Activated naive CD4-positive, alpha-beta T cell (primary cell): ENCODE measurements at places on chromosomes 7 and 10.

DNA sequence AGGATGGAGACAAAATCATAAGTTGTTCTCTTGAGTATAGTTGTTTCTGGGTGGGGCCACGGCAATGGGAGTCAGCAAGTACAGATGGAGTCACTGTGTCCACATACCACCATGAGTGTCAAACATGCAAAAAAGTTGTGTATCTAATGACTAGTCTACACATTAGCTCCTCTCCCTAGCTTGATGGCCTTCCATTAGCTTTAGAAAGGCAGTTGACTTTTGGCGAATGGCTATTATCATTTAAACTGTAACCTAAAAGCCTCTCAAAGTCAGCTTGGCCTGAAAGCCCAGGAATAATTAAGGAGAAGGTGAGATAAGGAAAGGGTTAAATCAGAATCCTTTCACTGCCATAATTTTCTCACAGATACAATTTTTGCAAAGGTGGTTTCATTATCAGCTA is 95.5 kb upstream of the MEOX2 start:
- DNase-seq = no peak

- no peak for DNase-seq
Observed at GRCh38 chr7:41185851-41186250, 517.0 kb downstream of the INHBA start.

- DNase-seq = no peak
Observed at GRCh38 chr7:45221896-45222604, 64.5 kb downstream of the RAMP3 start.

DNA sequence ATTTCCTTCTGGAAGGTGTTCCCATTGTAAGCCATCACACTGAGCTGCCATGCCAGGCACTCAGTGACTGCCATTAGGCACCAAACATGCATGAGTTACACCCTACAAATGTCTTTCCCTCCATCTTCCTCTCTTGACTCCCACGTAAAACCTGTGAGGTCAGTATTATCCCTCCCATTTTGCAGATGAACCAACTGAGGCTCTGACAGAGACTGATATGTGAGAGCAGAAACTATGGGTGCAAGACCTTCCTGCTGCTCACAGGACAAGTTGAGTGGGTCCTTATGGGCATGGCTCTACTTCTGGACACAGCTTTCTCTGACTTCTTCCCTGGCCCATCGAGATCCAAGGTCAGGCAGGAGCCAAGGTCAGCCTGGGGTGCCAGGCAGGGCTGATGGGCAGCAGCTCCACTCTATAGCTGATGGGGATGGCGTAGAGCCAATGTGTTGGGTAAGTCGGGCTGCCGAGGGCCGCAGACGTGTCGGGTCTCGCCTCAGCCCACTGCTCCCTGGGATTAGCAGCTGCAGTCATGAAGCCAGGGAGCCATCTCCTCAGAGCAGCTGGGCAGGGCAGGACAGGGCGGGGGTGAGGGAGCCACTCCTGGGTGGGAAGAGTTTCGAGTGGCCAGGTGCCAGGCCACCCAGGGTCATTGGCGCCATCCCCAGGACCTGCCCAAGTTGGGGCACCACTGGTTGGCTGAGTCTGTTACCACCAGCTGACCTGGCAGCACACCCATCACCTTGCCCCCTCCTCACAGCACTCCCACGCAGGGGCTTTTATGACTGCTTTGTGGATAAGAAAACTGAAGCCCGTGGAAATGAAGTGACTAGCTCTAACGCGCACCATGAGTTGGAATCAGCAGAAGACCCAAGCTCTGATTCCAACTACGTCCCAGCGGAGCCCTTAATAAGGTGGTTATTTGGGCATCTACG is 117.8 kb upstream of the ZMIZ1 start:
- no peak for DNase-seq

GRCh38 chr10:91680487-91680886 is 47.6 kb upstream of the PPP1R3C start:
- DNase-seq = no peak

- DNase-seq = no peak
Observed at GRCh38 chr7:117874191-117874700, 1.0 kb upstream of the CTTNBP2 start.

- no peak for DNase-seq
Observed at GRCh38 chr7:78473571-78474301, 675.2 kb downstream of the PHTF2 start.

DNA sequence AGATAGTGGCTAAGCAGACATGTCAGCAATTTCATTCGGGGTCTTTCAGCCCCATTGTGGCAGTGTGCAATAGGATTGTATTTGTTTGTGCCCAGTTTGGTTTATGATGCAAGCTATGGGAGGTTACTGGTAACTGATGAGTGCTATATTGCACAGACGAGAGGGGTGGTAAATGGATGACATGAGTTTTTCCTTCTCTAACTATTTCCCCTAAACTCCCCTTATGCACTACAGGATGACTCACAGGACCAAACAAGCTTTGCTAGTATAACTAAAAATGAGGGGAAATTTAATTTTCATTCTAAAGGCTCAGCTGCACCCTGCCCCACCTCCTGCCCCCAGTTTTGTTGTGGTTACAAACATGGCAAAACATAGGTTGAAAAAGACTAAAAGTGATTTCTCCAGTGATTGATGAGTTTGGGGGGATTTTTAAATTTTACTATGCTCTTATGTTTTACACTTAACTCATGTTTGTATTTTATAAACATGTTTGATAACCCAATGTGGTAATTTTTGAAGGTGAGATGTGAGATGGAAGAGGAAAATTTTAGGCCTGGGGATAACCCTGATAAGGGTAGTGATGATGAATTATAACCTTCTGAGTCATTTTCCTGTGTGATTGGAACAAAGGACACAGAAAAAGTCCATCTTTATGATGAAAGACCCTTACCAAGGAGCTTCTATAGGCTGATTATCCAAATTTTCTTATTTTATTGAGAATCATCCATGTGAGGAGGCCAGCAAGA is 60.8 kb upstream of the NAMPT start:
- DNase-seq = no peak

- no peak for DNase-seq
Observed at GRCh38 chr7:54664235-54665228, 94.5 kb downstream of the SEC61G start.

DNA sequence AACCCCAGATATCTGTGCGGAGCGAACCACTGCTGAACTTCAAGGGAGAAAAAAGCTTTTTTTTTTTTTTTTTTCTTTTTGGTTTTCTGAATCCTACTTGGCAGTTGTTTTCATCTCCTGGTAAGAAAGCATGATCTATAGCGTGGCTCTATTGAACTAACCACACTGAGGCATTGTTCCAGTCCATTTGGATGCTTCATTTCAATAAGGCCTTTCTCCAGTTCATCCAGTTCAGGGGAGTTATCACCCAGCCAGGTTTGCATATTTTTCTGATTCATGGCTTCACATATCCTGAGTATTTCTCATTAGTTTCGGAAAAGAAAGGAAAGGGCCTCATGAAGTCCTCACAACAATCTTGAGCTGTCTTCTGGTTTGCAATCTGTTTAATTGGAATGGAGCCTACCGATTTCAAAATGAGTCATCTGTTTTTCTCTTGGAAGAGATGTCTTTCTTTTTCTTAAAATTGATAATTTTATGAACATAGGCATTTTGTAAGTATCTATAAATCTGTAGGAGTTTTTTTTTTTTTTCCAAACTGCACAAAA is 93.1 kb upstream of the STEAP4 start:
- no peak for DNase-seq
